ENCODE measurements at places on chromosomes 4 and X.

DNA sequence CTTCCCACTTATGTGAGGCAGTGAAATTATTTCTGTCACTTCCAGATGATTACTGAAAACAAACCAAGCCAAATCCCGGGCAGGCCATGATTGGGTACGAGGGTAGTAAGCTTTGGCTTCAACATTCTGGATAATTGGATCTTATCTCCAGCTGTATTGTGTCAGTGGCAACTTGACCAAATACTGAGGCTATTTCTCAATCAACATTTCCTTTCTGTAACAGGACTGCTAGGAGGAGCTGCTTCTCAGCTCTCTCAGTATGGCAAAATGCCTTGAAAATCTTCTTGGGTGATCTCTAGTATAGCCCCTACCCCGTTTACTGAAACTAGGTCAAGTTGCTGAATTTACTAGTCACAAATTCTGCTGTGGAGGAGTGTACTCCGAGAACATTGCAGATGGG, 169.3 kb upstream of the FRMPD4 start:
- DNase-seq: no peak

- DNase-seq: no peak
These were observed 379.0 kb downstream of the STIM2 start for GRCh38 chr4:27239641-27240040.

DNA sequence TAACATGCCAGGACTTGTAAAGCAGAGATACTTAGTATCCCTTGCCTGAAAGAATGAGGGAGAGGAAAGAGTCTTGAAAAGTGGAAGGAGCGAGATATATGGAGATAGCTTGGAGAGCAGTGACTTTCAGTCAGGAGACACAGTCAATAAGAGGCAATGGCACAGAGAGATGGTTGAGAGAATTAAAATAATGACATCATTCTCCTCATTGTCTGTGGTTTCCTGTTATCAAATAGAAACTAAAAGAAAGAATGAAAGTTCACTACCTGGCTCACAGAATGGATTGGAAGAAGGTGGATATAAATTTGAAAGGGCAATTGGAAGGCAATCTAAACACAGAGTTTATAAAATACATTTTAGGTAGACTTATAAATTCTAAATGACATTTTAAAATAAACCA, 760.2 kb upstream of the AADAT start:
- DNase-seq: peak; percentile 5

- no peak for DNase-seq
These were observed 5.1 kb upstream of the PRDX4 start for GRCh38 chrX:23662187-23662586.

DNA sequence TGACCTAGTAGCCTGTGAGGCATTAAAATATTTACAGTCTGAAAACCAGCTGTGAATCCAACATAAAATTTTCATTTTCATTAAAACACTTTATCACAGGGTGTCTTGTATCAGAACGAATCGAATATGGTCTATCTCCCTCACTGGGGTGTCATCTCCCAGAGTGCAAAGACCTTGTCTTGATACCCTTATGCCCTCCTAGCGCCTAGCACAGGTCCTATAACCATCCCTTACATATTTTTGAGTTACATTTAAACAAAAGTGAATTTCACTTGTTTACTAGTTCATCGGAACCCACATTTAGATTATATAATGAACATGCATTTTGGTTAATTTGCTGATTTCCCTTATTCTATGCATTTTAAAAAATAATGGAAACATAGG, 14.0 kb downstream of the DIPK2B start:
- DNase-seq: no peak

- DNase-seq: peak; percentile 76
These were observed 174.5 kb downstream of the NSUN7 start for GRCh38 chr4:40924096-40924792.

- DNase-seq: no peak
These were observed 39.7 kb downstream of the PRSS12 start for GRCh38 chr4:118313098-118313497.
